WTC11 (cell line): ENCODE measurements at places on chromosomes 1 and 21. TPM values are rescaled to one million over a fixed set of nuclear protein-coding genes. Genes with fewer than 3 reads are reported as not detected.

SPRR2G gene
- total RNA-seq, result not detected in 3 replicates

MMP23B gene
- total RNA-seq, result 20.0 to 28.1 TPM (median 27.1 TPM) in 3 replicates

TP53BP2 gene
- total RNA-seq, result 39.3 to 42.7 TPM (median 41.4 TPM) in 3 replicates

ENTREP3 gene
- 65.3 to 67.8 TPM (median 66.6 TPM) in 3 replicates for total RNA-seq

CRYAA gene
- not detected in 3 replicates for total RNA-seq

TSPEAR gene
- total RNA-seq, result 2.1 to 2.9 TPM (median 2.7 TPM) in 3 replicates

SLC44A3 gene
- 4.7 to 7.2 TPM (median 6.9 TPM) in 3 replicates for total RNA-seq

- H3K4me3 ChIP-seq, result no peak overlapping the region
- no peaks in the 10 kb centered on the region for H3K36me3 ChIP-seq
- H3K4me1 ChIP-seq, result no peaks in the 10 kb centered on the region
- no peaks in the 10 kb centered on the region for H3K27me3 ChIP-seq
These were observed 28.7 kb downstream of the LYST start for GRCh38 chr1:235838021-235838420.

DNA sequence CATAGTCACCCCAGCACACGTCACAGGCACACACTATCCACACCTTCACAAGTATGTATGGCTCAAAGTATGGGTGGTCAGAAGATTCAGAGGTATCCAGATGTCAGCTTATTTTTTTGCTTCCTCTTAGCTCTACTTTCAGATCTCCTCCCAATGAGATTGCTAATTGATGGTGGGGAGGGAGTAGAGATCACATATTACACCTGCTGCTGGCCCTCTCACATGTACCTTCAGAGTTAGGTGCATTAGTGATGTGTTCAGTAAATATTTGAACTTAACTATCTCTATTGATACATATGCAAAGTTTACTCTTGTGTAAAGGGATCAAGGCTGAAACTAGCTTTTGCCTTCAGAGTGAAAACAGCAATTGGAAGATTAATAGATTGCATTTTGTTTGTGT lies 262.6 kb downstream of the PCP4 start:
- H3K4me1 ChIP-seq, result peaks cover 7% of the 10 kb centered on the region
- no peaks in the 10 kb centered on the region for H3K36me3 ChIP-seq
- no peak overlapping the region for H3K4me3 ChIP-seq

GRCh38 chr1:39196244-39197215 lies 8.0 kb upstream of the MACF1 start:
- DNase-seq, result no peak
- H3K36me3 ChIP-seq, result no peaks in the 10 kb centered on the region
- H3K27ac ChIP-seq, result 0 out of 2 replicates have a peak overlapping the region, but pooled peaks have one; percentile 49
- H3K4me1 ChIP-seq, result peaks cover 46% of the 10 kb centered on the region

- DNase-seq, result no peak
- H3K27me3 ChIP-seq, result no peaks in the 10 kb centered on the region
- H3K4me3 ChIP-seq, result peak overlapping the region; percentile 2; the same call in 1 of the 2 replicates
- peaks cover 40% of the 10 kb centered on the region for H3K4me1 ChIP-seq
- H3K36me3 ChIP-seq, result no peaks in the 10 kb centered on the region; the same call in 1 of the 2 replicates
These were observed 132.9 kb downstream of the SYT2 start for GRCh38 chr1:202577381-202577780.

GRCh38 chr1:159187033-159187432 lies 15.6 kb downstream of the CADM3 start:
- no peak overlapping the region for H3K27ac ChIP-seq
- DNase-seq, result no peak
- peak overlapping the region; percentile 83 for H3K4me3 ChIP-seq
- no peaks in the 10 kb centered on the region for H3K36me3 ChIP-seq
- H3K27me3 ChIP-seq, result peaks cover 3% of the 10 kb centered on the region

DNA sequence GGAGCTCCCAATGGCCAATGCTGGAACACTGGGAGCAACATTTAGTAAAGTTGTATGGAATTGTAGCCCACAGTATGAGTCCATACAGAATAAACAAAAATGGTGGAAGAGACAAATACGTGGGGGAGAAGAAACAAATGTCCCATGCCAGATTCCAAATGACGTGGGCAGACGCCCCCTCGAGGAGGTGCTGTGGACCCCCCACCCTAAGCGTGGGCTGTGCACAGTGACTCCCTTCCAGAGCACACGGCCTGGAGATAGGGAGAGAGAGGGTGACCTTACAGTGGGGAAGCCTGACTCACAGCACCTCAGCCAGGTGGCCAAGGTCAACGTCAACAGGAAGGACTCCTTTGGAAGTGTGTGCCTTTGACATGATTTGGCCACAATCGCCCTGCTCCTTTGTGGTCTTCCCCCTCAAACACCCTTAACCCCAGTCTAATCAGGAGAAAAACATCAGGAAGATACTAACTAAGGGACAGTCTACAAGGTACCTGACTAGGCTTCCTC lies 13.7 kb upstream of the PDE9A start:
- H3K27me3 ChIP-seq, result peaks cover 6% of the 10 kb centered on the region; the same call in 1 of the 2 replicates
- H3K4me1 ChIP-seq, result peaks cover 31% of the 10 kb centered on the region
- H3K36me3 ChIP-seq, result no peaks in the 10 kb centered on the region
- no peak overlapping the region for H3K4me3 ChIP-seq
- DNase-seq, result no peak

DNA sequence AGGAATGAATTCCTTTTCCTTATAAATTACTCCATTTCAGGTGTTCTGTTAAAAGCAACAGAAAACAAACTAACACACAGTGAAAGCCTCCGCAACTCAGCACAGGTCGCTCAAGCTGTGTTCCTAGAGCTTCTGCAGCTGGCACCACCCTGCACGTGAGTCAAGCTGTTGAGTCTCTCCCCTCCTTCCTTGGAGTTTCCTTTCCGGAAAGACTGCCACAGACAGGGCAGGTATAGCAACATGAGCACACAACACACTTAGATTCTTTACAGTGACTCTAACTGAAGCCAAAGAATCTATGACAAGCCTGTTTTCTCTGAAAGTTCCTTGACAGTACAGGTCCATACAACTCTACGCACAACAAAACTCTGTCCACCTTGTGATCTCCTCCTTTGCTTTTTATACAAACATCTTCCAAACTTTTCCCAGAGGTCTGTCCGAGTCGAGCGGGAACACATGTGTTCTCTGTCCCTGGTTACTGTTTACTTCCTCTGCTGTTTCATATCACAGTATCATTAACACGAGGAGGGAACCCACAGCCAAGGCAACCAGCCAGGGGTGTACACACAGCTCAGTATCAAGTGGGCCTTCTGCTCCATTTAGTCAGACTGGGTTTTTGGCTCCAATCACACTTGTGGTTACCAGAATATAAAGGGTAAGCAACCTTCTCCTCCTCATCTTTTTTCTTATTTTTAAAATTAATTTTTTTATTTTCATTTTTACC lies 38.7 kb upstream of the DESI2 start:
- H3K4me3 ChIP-seq, result no peak overlapping the region
- no peaks in the 10 kb centered on the region for H3K27me3 ChIP-seq
- peaks cover 17% of the 10 kb centered on the region for H3K4me1 ChIP-seq

- no peak overlapping the region for H3K4me3 ChIP-seq
- DNase-seq, result no peak
- H3K4me1 ChIP-seq, result no peaks in the 10 kb centered on the region
- H3K27ac ChIP-seq, result no peak overlapping the region
- no peaks in the 10 kb centered on the region; the same call in 1 of the 2 replicates for H3K27me3 ChIP-seq
These were observed 149.3 kb downstream of the MRPL39 start for GRCh38 chr21:25457946-25458345.

GRCh38 chr1:30125021-30125820 lies 598.2 kb downstream of the MATN1 start:
- H3K27ac ChIP-seq, result no peak overlapping the region
- H3K36me3 ChIP-seq, result no peaks in the 10 kb centered on the region
- H3K4me3 ChIP-seq, result no peak overlapping the region

DNA sequence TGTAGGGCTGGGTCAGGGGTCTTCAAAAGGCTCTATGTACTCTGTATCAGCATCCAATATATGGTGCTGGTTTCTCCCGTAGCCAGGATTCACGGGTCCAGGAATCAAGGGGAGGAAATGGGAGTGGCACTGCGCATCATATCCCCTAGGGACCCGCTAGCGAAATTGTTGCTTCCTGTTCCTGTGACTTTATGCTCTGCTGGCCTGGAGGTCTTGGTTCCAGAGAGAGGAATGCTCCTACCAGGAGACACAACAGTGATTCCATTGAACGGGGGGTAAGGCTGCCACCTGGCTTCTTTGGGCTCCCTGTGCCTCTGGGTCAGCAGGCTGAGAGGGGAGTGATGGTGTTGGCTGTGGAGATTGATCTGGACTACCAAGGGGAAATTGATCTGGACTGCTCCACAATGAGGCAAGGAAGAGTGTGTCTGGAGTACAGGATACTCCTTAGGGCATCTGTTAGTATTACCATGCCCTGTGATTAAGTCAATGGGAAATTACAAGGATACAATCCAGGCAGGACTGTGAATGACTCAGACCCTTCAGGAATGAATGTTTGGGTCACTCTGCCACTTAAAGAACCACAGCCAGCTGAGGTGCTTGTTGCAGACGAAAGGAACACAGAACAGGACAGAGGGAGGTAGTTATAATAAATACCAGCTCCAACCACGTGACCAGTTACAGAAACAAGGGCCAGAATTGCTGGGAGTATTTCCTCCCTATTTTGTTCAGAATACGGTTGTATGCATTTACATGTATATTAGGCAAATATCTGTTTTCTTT lies 10.2 kb downstream of the SPSB1 start:
- no peak overlapping the region for H3K4me3 ChIP-seq
- DNase-seq, result no peak
- H3K27ac ChIP-seq, result peak overlapping the region; percentile 15
- no peaks in the 10 kb centered on the region for H3K36me3 ChIP-seq
- no peaks in the 10 kb centered on the region for H3K27me3 ChIP-seq

DNA sequence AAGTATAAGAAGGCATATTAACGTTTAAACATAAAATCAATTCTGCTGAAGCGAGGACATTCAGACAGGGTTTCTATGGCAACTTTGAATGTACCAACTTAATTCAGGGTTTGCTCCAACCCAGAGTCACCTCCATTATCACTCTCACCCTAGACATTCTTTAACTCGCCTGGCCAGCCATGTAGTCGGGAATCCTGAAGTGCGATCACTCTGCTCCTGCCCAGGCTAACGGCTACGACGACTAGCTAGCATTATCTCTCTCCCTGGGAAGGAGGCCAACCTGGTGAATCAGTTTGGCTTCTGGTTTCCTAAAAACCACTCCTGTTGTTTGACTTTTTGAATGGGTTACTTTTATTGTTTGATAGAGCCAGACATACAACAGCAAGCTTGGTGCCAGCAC lies 38.9 kb upstream of the ZBTB18 start:
- no peaks in the 10 kb centered on the region for H3K27me3 ChIP-seq
- H3K4me3 ChIP-seq, result no peak overlapping the region
- no peaks in the 10 kb centered on the region for H3K36me3 ChIP-seq
- no peak for DNase-seq
- H3K27ac ChIP-seq, result 0 out of 2 replicates have a peak overlapping the region, but pooled peaks have one; percentile 9

DNA sequence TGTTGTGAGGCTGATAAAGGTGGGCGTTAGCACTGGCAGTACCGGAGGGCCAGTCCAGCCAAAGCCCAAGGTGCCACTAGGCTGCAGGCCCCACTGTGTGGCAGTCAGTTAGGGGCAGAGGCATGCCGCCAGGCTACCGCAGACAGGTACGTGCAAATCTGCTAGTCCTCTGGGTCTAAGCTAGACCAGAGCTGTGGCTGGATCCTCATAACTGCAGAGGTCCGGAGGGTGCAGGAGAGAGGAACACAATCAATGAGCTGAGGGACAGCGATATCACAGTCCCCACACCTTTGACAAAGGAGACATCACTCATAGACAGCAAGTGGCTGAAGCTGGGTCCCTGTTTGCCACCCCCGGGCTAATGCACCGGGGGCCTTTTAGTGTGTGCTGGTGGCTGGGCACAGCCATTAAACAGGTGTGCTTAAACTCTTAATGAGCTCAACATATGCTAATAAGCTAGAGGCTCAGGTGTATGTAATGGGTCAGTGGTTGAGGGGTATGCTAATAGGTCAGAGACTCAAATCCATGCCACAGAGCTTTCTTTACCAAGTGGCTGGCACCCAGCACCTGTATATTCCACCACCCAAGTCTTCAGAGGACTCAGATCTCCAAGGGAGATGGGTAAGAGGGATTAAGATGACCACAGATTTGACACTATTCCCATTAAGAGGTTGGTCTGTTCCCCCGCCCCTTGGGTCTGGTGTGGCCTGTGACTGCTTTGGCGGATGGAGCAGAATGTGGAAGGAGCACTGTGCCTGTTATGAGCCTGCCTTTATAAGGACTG lies 82.0 kb downstream of the GLIS1 start:
- H3K36me3 ChIP-seq, result no peaks in the 10 kb centered on the region
- H3K27me3 ChIP-seq, result no peaks in the 10 kb centered on the region
- DNase-seq, result no peak
- H3K4me1 ChIP-seq, result peaks cover 17% of the 10 kb centered on the region

GRCh38 chr1:15882665-15883064 lies 35.2 kb downstream of the SPEN start:
- no peaks in the 10 kb centered on the region for H3K36me3 ChIP-seq
- H3K4me3 ChIP-seq, result no peak overlapping the region
- peaks cover 35% of the 10 kb centered on the region for H3K4me1 ChIP-seq
- peak overlapping the region; percentile 24; the same call in 1 of the 2 replicates for H3K27ac ChIP-seq
- no peak for DNase-seq

- no peak for DNase-seq
- peaks cover 8% of the 10 kb centered on the region for H3K27me3 ChIP-seq
- peaks cover 80% of the 10 kb centered on the region for H3K36me3 ChIP-seq
These were observed 20.7 kb upstream of the HRNR start for GRCh38 chr1:152244576-152245273.
